ENCODE measurements at places on chromosomes 12 and 14. TPM values are rescaled to one million over a fixed set of nuclear protein-coding genes. Genes with fewer than 3 reads are reported as not detected.
A peak's percentile ranks its signal among the peaks of the same experiment; 100 is the strongest.

DNA sequence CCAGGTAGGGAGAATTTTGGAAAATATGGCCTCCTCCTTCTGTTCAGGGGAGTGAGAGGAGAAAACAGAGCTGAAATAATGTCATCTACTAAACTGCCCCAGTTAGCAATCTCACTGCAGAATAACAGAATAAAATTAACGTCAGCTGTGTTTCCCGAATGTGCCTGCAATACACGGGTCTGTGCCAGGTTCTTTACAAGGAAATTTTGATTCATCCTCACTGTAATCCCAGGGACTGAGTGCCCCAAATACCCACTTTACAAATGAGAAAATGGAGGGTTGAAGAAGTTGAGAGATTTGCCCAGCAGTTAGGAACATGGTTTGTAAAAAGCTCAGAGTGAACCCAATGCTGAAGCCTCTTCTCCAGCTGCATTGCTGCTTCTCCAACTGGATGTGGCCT is 21.3 kb upstream of the SERPINA6 start:
- no peak for DNase-seq

The PAX9 gene
- polyA plus RNA-seq = not detected

- DNase-seq = no peak
Measured at GRCh38 chr12:29110506-29111442, 38.3 kb upstream of the FAR2 start.

- DNase-seq = no peak
Measured at GRCh38 chr12:96250119-96250685, 56.0 kb downstream of the ELK3 start.

DNA sequence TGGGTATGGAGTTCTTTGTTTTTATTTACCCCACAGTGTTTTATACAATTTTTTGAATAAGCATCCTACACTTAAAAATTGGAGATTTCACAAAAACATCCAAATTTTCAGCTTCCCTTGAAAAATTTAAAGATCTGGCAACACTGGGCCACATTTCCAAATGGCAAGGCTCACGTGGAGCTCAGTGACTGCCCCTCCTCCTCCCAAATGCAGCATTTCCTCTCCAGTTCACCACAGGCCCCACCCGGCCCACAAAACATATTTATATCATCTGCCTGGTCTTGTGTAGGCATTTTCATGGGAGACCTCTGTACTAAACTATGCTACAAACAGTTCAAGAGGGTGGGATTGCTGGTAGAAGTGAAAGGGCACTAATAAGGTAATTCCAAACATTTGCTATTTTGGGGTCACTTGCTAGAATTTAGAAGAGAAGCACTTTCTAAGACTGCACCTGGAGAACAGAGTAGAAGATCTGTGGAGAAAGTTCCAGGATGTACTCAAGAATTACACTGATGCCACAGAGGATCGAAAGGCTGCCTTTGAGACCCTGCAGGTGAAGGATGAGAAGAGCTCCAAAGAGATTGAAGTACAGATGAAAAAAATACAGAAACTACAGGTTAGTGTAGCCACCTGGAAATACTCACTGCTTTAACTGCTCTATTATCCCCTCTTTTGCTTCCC is 7.3 kb downstream of the FKBP11 start:
- DNase-seq = no peak

GRCh38 chr14:36496346-36496745 is 23.7 kb downstream of the NKX2-1 start:
- no peak for DNase-seq

- no peak for DNase-seq
Measured at GRCh38 chr12:61412201-61412600, 848.0 kb upstream of the USP15 start.

DNA sequence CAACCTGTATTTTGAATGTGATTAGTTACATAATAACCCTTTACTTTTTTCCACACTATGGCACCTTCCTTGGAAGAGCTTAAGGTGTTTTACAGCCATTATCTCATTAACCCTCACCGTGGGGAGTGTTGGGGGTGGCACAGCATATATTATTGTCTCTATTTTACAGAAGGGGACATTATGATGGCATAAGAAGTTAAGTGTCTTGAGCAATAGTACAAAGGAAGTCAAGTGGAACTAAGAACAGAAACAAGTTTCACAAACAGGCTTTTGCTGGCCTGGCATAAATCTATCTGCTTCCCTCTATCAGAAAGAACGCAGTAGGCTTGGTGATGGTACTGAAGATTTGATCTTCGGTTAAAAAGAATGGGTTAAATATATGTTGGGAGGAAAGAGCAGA is 169.7 kb upstream of the OTX2 start:
- DNase-seq = peak; percentile 2

The CD163 gene
- polyA plus RNA-seq = 22.8 TPM

GRCh38 chr12:100572184-100572583 is 1.3 kb upstream of the GAS2L3 start:
- DNase-seq = no peak

DNA sequence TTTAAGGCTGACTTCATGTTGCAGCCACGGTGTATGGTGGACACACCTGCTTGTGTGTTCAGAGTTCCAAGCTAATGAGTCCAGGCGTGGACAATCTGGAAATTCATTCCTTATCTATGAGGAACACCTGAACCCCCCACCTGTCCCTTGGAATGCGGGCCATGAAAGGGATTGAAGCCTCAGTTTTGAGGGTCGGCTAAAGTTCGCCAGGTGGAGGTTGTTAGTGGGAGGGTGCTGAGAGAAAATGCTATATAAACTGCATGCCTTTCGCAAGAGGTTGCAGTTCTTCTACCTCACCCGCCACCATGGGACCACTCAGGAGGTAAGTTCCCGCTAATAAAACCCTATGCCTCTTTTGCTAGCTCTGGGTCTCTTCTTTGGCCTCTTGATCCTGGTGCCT is 348.0 kb downstream of the BCL11B start:
- DNase-seq = no peak

GRCh38 chr12:121223292-121224285 is 13.7 kb downstream of the P2RX4 start:
- DNase-seq = no peak

The MAGOHB gene
- 31.7 TPM for polyA plus RNA-seq

DNA sequence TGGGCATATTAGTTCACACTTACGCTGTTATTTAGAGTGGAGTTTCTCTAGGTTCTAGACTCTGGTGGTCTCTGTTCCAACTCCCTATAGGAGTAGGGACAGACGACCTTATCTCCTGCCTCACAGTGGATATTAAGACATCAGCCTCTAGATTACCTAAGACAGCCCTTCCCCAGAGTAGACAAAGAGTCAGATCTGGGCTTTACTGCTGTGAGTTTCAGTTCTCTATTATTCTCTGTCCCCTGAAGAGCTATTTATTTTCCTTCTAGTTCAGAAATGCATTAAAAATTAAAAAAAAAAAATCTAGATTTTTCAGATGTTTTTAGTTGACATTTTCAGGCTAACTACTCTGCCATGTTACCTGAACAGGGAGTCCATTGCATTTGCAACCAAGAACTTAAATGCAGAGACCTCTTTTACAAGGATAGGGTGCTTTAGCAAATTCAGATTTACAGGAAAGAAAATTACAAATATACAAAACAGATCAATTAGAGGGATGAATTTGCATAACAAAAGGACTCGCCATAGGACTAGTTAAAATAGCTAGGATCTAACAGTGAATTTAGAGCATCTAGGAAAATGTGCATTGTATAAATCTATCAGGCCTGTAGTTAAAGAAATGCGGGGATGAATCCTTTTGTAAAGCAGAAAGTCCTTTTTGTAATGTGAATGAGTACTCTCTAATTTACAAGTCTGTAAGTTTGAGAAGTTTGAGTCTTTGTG is 381.4 kb downstream of the APAF1 start:
- no peak for DNase-seq

DNA sequence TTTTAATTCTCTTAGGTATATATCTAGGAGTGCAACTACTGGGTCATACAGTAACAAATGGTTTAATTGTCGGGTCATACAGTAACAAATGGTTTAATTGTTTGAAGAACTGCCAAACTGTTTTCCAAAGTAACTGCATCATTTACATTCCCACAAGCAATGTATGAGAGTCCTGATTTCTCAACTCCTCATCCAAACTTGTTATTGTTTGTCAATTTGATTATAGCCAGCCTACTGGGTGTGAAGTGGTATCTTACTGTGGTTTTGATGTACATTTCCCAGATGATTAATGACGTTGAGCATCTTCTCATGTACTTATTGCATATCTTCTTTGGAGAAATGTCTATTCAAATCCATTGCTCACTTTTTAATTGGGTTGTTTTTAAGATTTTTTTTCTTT is 67.6 kb upstream of the CFL2 start:
- DNase-seq = no peak

DNA sequence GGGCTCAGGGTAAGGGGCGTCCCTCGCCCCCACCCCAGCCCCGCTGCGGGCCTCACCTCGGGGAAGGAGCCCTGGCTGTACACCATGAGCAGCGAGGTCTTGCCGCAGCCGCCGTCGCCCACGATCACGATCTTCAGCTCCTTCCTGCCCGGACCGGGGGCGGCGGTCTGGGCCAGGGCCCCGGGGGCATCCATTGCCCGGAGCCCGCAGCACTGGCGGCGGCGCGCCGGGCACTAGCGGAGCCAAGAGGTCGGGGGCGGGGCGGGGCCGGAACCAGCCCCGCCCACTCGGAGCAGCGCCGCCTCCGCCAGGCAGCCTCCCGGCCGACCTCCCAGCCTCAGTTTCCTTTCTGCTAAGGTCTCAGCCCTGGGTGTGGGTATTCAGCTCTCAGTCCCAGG is at the start of gene RHOF:
Gene RHOF, minus strand, starts transcription at position 249 of the 398 bp plus-strand sequence. Its CDS starts 55 bp downstream, at position 194.
- peak; percentile 85 for DNase-seq

DNA sequence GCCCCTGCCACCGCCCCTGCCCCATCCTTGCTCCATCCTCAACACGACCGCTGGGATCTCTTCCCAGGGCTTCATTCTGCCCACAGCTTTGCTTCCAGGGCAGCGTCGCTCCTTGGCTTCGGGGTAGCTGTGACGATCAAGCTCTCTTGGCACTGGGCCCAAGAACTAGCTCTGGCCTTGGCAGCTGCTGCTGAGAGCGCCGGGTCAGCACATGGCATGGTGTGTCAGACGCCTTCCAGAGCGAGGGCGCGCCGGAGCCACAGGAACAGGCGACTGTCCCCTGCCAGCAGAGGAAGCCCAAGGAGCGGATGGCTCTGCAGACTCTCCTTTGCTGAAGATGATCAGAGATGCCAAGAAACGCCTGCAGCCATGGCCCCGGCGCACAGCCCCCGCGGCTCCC is 15.9 kb downstream of the RAB35 start:
- peak; percentile 88 for DNase-seq

GRCh38 chr12:69653703-69654102 is 43.0 kb upstream of the LRRC10 start:
- no peak for DNase-seq

The LRFN5 gene
- polyA plus RNA-seq = 2.4 TPM

GRCh38 chr12:9134981-9135628 is 19.4 kb upstream of the A2M start:
- no peak for DNase-seq

DNA sequence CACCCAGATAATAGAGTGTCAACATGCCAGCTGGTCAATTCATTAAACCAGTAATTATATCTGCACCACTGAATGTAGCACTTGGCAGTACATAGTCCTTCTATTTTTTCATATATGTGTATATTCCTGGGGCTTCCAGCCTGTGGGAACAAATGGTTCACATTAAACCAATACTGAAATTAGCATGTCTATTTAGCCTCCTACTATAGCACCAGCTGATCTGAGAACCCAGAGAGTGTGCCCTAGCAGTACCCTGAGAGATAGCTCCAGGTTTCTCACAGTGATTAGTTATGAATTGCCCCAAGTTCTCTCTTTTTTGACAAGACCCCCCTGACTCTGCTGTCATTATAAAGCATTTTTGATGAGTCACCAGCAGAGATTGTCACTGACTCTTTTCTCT is 1097.3 kb upstream of the FLRT2 start:
- DNase-seq = no peak

DNA sequence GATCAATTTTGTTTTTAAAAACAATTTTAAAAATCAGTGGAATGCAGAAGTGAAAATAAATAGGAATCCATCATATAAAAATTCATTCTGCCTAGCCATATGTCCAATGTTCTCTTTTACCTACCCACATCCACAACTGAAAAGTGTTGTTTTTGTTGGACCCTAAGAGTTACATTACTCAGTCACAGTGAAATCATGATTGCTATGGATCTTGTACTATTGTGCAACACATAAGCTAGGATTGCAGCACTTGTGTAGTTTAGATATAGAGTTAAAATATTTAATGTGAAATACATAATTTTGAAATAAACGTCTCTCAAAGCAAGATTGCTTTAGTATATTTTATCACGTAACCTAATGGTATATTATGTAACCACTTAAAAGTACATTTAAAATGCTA is 213.3 kb upstream of the CLEC14A start:
- no peak for DNase-seq

The RARG gene
- polyA plus RNA-seq = 13.2 TPM

DNA sequence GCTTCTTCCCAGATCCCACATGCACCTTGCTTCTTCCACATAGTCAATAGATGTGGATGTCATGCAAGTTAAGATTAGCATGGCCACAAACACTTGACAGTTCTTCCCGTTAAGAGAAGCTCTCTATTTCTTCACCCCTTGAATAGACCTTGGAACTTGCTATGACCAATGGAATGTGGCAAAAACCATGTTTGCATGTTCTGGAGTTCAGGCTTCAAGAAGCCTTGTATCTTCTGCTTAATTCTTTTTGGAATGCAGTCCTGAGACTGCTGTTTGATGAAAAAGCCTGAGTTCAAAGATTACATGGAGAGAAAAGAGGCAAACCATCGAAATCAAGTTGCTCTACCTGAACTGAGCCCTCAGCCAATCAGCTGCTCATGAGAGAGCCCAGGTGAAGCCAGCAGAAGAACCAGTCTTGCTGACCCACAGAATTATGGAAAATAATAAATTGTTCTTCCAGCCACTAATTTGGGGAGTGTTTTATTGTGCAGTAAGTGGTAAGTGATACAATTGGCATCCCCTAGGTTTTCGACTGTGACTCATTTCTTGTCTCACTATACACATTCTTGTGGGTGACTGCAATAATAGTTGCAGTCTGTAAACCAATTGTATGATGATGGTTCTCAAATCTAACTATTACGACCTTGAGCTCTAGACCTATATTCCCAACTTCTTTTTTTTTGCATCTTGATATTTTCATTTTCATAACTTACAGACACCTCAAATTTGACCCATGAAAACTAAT is 12.6 kb downstream of the RASSF9 start:
- no peak for DNase-seq

- DNase-seq = no peak
Measured at GRCh38 chr12:90823859-90824258, 131.1 kb downstream of the CCER1 start.

DNA sequence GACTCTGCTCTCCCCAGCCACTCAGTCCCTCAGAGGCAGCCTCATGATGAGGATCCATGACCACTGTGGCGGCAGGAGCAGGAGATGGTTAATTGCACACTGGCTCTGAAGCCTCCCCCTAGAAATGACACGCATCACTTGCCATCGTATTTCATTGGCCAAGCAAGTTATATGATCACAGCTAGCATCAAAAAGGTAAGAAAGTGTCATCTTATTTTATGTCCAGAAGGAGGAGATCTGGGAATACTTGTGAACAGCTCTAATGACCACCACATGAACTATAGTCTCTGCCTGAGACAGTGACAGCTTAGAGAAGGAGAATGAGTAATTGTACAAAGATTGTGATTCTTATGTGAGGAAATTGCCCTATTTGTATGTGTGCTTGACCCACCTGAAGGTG is 363.4 kb downstream of the NUAK1 start:
- DNase-seq = peak; percentile 76

- DNase-seq = no peak
Measured at GRCh38 chr12:85630851-85631250, 205.4 kb downstream of the RASSF9 start.

Data from kidney (tissue), 22 donors.